ENCODE measurements at places on chromosomes 12 and 14. TPM values are rescaled to one million over a fixed set of nuclear protein-coding genes. Genes with fewer than 3 reads are reported as not detected.

- no peak for DNase-seq
Observed at GRCh38 chr12:92955997-92956663, 27.0 kb upstream of the EEA1 start.

DNA sequence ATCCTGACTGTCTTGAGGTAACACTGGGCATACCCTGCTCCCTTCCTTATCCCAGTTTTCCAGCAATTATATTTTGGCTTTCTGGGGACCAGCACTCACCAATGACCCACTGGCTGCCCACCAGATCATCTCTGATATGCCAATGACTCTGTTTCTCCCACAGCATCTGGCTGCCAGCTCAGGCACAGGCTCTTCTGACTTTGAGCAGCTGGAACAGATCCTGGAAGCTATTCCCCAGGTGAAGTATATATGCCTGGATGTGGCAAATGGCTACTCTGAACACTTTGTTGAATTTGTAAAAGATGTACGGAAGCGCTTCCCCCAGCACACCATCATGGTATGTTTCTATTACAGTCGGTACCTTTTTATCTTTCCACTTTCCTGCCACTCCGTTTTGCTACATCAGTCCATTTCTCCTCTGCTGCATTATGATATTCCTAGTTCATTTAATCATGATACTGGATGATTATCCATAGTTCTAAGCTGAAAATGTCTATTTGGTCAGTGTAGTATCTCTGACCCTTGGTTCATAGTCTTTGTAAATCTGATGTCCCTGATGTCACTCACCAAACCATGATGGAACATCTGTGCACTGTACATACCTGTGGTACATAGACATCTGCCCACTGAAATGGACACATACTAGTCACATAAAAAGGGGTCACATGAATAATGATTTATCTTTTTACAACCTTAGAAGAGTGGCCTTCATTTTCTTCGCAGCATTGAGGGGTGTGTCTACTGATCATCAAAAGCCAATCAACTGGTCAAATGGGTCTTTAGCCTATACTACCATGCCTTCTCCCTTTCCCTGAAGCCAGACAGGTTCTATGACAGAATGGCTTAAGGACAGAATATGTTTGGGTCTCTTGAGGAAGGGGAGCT is 3.3 kb downstream of the GMPR2 start:
- no peak for DNase-seq

DNA sequence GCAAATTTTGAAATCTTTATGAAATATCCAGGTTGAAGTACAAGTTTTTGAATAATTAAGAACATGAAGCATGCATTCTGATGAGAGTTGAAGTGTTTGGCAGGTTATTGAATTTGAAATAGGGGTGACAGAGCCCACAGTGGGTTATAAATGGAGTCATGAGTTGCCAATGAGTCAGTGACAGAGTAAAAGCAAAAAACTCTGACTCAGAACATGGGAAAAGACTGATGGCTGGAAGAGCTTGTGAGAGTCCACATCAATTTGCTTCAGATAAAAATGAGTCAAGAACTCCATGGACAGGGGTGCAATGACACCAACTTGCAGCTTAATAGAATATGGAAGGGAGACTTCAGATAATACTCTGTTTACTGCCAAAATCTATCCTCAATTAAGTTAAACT is 105.3 kb downstream of the SLC6A15 start:
- no peak for DNase-seq

- DNase-seq: no peak
Observed at GRCh38 chr14:95545515-95546168, 10.8 kb downstream of the GLRX5 start.

Gene LUM
- not detected for polyA plus RNA-seq

DNA sequence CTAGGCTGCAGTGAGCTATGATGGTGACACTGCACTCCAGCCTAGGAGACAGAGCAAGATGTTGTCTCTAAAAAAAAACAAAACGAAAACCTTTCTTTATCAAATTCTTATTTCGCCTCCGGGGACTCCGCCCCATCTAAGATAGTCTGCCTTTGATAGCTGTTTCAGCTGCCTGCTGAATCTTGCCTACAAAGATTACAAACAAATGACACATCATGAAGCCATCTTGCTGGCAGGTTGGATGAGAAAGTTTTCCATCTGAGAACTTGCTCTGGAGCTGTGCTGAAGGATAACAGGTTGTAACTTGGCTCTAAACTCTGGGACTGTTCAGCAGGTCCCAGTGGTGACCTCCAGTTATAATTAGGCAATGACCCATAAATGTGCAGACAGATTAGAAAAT is 41.8 kb upstream of the AEBP2 start:
- no peak for DNase-seq
